ENCODE measurements at places on chromosomes 12 and 14.

DNA sequence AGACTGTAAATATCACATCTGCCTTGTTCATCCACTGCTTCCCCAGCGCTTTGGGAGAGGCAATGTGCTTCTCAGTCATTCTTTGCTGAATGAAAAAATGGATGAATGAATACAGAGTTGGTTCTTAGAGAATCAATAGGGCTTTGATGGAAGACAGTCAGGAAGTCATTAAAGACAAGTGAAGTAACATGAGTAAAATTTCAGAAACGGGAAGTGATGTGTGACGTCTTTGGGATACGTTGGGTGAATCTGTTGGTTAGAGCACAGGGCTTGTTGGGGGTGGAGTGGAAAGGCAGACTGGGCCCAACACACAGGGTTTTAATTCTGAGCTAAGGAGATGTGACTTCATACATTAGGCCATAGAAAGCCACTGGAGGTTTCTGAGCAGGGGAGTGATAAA is 39.0 kb upstream of the NRXN3 start:
- no peaks in the 10 kb centered on the region for H3K4me1 ChIP-seq
- no peaks in the 10 kb centered on the region for H3K36me3 ChIP-seq
- peaks cover 10% of the 10 kb centered on the region for H3K27me3 ChIP-seq

- peak overlapping the region; percentile 99 for H3K4me3 ChIP-seq
- H3K27me3 ChIP-seq, result no peaks in the 10 kb centered on the region
- H3K36me3 ChIP-seq, result no peaks in the 10 kb centered on the region
- H3K4me1 ChIP-seq, result peaks cover 58% of the 10 kb centered on the region
- ATAC-seq, result no peak
- H3K27ac ChIP-seq, result peak overlapping the region; percentile 96
Observed at GRCh38 chr12:108729612-108730364, 1.5 kb downstream of the CORO1C start.

- no peak overlapping the region for H3K4me3 ChIP-seq
- no peak for ATAC-seq
- H3K36me3 ChIP-seq, result no peaks in the 10 kb centered on the region
- H3K4me1 ChIP-seq, result no peaks in the 10 kb centered on the region
- H3K27ac ChIP-seq, result no peak overlapping the region
Observed at GRCh38 chr14:36070031-36070719, 106.3 kb downstream of the PTCSC3 start.

DNA sequence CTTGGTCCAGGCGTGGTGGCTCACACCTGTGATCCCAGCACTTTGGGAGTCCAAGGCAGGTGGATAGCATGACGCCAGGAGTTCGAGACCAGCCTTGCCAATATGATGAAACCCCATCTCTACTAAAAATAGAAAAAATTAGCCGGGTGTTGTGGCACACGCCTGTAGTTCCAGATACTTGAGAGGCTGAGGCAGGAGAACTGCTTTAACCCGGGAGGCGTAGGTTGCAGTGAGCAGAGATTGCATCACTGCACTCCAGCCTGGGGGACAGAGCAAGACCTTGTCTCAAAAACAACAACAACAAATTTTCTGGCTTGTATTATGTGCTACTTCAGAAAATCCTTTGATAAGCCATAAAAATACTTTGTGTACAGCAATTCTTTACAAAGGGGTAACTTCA is 41.1 kb downstream of the LARP4 start:
- H3K27me3 ChIP-seq, result no peaks in the 10 kb centered on the region
- no peak for ATAC-seq
- H3K36me3 ChIP-seq, result peaks cover 46% of the 10 kb centered on the region
- no peak overlapping the region for H3K4me3 ChIP-seq
- H3K4me1 ChIP-seq, result no peaks in the 10 kb centered on the region
- H3K27ac ChIP-seq, result peak overlapping the region; percentile 46

Measured in stimulated activated memory B cell treated with anti-CD40 and anti-IgM and Interleukin-4, amounts not matched to agents 10 μg/mL and 1 μg/mL and 100 μg/mL, for 72 hours (primary cell).